Tibial artery (tissue), 4 donors: ENCODE measurements at places on chromosomes 6 and 20.

GRCh38 chr6:113211170-113211569 lies 646.0 kb upstream of the MARCKS start:
- H3K27ac ChIP-seq: no peak overlapping the region
- no peaks in the 10 kb centered on the region for H3K27me3 ChIP-seq

- H3K36me3 ChIP-seq: no peaks in the 10 kb centered on the region
- no peaks in the 10 kb centered on the region for H3K4me1 ChIP-seq
- no peaks in the 10 kb centered on the region for H3K27me3 ChIP-seq
- no peak for DNase-seq
- no peak overlapping the region for H3K4me3 ChIP-seq
Observed at GRCh38 chr6:110137924-110138887, 41.3 kb downstream of the WASF1 start.

DNA sequence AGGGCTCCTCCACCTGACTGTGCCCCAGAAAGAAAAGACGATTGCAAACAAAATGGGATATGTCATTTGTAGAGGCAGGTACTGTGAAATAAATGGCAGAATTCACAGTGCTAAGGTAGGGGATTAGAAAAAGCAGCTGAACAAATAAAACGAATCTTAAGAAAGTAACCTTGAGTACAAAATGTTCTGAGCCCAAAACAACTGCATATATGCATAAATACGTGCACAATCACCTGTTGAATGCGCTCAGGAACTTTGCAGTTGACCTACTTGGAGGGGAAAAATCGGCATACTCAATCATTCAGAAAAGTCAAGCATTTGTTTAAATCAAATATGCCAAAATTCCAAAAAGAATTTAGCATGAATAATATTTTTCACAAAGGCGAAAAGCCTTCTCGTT lies 772.1 kb upstream of the FLRT3 start:
- no peaks in the 10 kb centered on the region for H3K4me1 ChIP-seq
- H3K36me3 ChIP-seq: no peaks in the 10 kb centered on the region
- DNase-seq: no peak
- H3K4me3 ChIP-seq: no peak overlapping the region
- no peaks in the 10 kb centered on the region for H3K27me3 ChIP-seq

GRCh38 chr6:94213226-94213625 lies 793.9 kb upstream of the EPHA7 start:
- no peak overlapping the region for H3K4me3 ChIP-seq
- no peaks in the 10 kb centered on the region for H3K4me1 ChIP-seq
- no peak overlapping the region for H3K27ac ChIP-seq
- DNase-seq: no peak

GRCh38 chr6:51314965-51315364 lies 496.3 kb downstream of the TFAP2B start:
- no peaks in the 10 kb centered on the region for H3K36me3 ChIP-seq
- DNase-seq: no peak
- no peak overlapping the region for H3K27ac ChIP-seq

DNA sequence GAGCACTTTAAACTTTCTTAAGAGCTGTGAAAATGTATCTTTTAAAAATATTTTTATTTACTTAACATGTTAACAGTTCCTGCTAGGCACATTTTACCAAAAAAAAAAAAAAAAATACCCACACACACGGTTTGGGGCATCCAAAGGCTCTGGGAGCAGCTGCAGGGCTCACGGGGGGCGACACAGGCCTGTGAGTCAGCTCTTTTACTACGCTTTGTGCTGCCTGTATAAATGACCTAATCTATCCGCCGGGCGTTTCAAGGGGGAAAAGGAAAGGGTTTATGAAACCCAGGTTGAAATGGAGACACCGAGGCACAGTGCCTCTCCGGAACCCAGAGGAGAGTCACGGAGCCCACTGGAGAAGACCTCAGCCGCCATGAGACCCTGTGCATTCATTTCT lies 40.4 kb downstream of the DLL1 start:
- DNase-seq: no peak
- H3K4me1 ChIP-seq: peaks cover 13% of the 10 kb centered on the region
- H3K4me3 ChIP-seq: no peak overlapping the region
- no peaks in the 10 kb centered on the region for H3K27me3 ChIP-seq
- no peak overlapping the region for H3K27ac ChIP-seq

GRCh38 chr6:95232446-95232845 lies 344.9 kb upstream of the MANEA start:
- no peaks in the 10 kb centered on the region for H3K4me1 ChIP-seq
- DNase-seq: no peak
- no peaks in the 10 kb centered on the region for H3K27me3 ChIP-seq
- no peak overlapping the region for H3K27ac ChIP-seq
- no peak overlapping the region for H3K4me3 ChIP-seq

GRCh38 chr20:39960522-39961428 lies 728.3 kb downstream of the MAFB start:
- H3K27ac ChIP-seq: no peak overlapping the region
- no peak for DNase-seq
- H3K27me3 ChIP-seq: no peaks in the 10 kb centered on the region
- H3K4me3 ChIP-seq: no peak overlapping the region
- no peaks in the 10 kb centered on the region for H3K36me3 ChIP-seq
- no peaks in the 10 kb centered on the region for H3K4me1 ChIP-seq

DNA sequence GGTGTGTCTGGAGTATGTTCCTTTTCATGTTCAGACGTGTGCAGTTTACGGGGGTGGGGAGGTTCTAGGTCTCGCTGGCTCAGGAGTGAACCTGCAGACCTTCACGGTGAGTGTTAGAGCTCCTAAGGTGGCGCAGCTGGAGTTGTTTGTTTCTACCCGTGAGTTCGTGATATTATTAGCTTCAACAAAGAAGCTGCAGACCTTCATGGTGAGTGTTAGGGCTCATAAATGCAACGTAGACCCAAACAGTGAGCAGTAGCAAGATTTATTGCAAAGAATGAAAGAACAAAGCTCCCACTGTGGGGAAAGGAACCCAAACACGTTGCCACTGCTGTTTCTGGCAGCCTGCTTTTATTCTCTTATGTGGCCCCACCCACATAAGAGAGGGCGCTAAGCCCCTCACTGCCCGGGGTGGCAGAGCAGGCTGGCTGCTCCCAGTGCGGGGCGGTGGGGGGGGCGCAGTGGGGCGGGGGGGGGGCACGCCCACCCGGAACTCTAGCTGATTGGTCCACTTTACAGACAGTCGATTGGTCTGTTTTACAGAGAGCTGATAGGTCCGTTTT lies 41.3 kb upstream of the GMPR start:
- no peaks in the 10 kb centered on the region for H3K4me1 ChIP-seq
- no peak overlapping the region for H3K4me3 ChIP-seq
- no peak for DNase-seq
- H3K27me3 ChIP-seq: no peaks in the 10 kb centered on the region
- no peaks in the 10 kb centered on the region for H3K36me3 ChIP-seq

GRCh38 chr6:124977067-124977908 lies 15.1 kb downstream of the RNF217 start:
- no peak for DNase-seq
- peaks cover 5% of the 10 kb centered on the region for H3K4me1 ChIP-seq
- H3K27me3 ChIP-seq: no peaks in the 10 kb centered on the region
- H3K27ac ChIP-seq: no peak overlapping the region
- H3K36me3 ChIP-seq: peaks cover 23% of the 10 kb centered on the region

GRCh38 chr6:156719720-156720563 lies 57.2 kb upstream of the ARID1B start:
- H3K27ac ChIP-seq: peak overlapping the region; percentile 87
- peak overlapping the region; percentile 40 for H3K4me3 ChIP-seq
- H3K27me3 ChIP-seq: no peaks in the 10 kb centered on the region

- H3K27ac ChIP-seq: no peak overlapping the region
- H3K27me3 ChIP-seq: no peaks in the 10 kb centered on the region
- H3K4me1 ChIP-seq: no peaks in the 10 kb centered on the region
- no peaks in the 10 kb centered on the region for H3K36me3 ChIP-seq
- no peak overlapping the region for H3K4me3 ChIP-seq
Observed at GRCh38 chr6:44020148-44020547, 107.1 kb downstream of the MRPL14 start.

DNA sequence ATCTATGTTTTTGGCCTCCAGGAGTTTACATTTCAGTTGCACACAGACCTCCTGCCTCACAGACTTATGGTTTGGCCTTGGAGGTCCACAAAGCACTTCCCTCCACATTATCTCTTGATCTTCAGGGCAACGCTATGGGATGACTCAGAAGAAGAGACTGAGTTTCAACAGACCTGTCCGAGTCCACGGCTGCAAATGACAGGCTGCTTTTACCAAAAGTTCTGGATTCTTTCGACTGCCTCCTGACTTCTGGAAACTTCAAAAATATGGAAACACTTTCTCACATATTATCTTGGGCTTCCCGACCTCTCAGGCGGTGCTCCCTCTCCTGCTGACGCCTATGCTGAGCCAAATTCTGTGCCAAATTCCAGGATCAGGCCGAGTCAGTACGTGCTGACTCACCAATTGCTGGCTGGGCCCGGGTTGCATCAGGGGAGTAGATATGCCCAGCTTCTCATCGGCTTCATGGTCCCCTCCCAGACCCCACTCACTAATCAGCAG lies 190.2 kb downstream of the BMP7 start:
- no peak for DNase-seq
- H3K27ac ChIP-seq: no peak overlapping the region
- H3K36me3 ChIP-seq: no peaks in the 10 kb centered on the region

GRCh38 chr6:105607636-105608621 lies 205.0 kb upstream of the PREP start:
- H3K27me3 ChIP-seq: no peaks in the 10 kb centered on the region
- DNase-seq: no peak
- no peak overlapping the region for H3K4me3 ChIP-seq
- H3K27ac ChIP-seq: no peak overlapping the region
- H3K4me1 ChIP-seq: peaks cover 22% of the 10 kb centered on the region
- no peaks in the 10 kb centered on the region for H3K36me3 ChIP-seq
